Activated naive CD4-positive, alpha-beta T cell treated with anti-CD3 and anti-CD28 coated beads, Interleukin-2, amount 50 U/mL, for 16 hours (primary cell): ENCODE measurements at places on chromosomes 12 and 14.

GRCh38 chr14:103910262-103910935, 17.9 kb upstream of the TDRD9 start:
- DNase-seq, result peak; percentile 76

DNA sequence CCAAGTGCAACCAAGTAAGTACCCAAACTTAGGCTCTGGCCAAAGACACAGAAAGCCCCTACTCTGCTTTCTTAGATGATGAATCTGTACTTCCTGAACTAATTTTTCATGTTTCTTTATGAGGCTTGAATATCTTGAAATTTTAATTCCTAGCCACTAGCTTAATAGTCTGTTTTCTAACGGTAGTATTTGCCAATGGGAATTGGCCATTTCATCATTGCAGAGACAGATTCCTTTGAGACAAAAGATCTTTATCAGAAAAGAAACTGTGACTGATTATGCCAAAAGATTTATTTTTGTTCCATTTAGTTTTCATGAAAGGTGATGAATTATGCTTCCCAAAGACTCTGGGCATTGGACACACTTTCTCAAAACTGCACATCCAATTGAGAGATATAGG, 48.7 kb downstream of the DAD1 start:
- no peak for DNase-seq

- peak; percentile 77 for DNase-seq
These were observed 2.4 kb downstream of the DHH start for GRCh38 chr12:49092086-49092815.

GRCh38 chr14:96362071-96362964, 823 bp downstream of the ATG2B start:
- peak; percentile 54 for DNase-seq

GRCh38 chr14:99690636-99691035, 6.5 kb downstream of the CYP46A1 start:
- DNase-seq, result no peak

DNA sequence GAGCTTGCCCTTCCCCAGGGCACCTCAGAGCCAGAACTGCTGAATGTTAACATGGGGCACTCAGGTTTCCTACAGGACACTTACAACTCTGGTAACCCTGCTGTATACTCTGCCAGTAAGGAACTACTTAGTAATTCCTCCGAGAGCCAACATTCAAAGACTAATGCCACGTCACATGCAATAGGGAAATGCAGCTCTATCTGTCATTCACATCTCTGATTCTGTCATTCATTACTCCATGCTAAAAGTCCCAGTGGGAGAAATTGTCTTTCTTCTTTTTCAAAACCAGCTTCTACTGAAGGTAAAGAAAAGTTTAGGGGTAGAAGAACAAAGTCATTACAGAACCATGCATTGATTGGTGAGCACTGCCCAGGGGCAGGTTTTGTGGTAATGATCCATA, 189.2 kb downstream of the DAD1 start:
- no peak for DNase-seq

GRCh38 chr12:75525263-75525662, 13.9 kb upstream of the KRR1 start:
- no peak for DNase-seq

- no peak for DNase-seq
These were observed 85.0 kb downstream of the SYNE3 start for GRCh38 chr14:95431199-95432143.

DNA sequence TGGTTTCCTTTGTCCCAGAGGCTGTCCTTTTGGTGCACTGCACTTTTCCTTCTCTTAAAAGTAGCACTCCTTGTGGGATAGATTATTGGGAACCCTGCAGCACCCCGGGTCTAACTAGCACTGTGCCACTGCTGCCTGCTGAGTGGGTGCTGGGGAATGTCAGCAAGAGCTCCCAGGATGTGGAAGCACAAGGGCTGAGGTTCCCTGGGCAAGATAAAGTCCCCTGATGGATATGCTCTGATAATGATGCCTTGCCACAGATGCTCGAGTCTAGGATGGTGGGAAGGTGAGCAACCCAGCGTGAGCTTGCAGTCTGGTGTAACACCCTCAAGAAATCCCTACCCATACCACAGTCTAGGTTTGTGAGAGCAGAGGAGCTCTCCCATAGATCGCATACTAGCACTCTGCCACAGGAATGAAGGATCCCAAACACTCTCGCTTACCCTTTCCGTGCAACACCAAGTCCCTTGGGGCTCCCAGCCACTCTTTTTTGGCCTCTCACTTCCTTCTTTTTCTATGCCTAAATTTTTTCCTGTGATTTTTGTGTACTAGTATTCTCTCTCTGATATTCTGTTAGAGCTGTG, 32.6 kb downstream of the USP15 start:
- no peak for DNase-seq

DNA sequence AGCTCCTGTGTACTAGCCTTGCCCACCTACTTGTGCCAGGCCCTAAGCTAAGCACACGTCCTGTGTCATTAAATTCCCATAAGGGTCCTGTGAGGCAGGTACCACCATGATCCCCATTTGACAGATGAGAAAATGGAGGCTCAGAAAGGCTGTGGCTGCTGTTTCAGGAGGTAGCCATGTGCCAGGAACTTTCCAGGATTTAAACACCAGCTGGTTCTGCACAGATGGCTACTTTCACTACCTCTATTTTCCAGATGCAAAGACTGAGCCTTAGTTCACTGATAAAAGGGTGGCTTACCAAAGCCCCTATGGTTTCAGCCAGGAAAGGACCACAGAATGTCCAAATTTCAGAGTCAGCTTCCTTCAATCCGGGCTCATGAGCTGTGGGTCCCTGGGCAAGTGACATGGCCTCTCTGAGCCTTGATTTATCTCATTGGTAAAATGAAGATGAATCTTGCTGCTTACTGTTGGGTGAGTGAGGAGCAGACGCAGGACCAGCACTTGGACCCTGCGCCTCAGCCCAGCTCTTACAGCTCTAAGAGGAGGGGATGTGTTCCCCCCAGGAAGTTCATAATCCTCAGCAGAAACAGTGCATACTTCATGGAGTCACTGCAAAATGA, 23.5 kb downstream of the CMKLR1 start:
- no peak for DNase-seq

GRCh38 chr14:58815794-58816193, 178.0 kb downstream of the DACT1 start:
- DNase-seq, result no peak

GRCh38 chr12:57590864-57591781, at the start of gene PIP4K2C:
Gene PIP4K2C, plus strand, starts transcription at chr12:57591192. Its CDS starts 98 bp downstream, at chr12:57591290.
- DNase-seq, result peak; percentile 72

DNA sequence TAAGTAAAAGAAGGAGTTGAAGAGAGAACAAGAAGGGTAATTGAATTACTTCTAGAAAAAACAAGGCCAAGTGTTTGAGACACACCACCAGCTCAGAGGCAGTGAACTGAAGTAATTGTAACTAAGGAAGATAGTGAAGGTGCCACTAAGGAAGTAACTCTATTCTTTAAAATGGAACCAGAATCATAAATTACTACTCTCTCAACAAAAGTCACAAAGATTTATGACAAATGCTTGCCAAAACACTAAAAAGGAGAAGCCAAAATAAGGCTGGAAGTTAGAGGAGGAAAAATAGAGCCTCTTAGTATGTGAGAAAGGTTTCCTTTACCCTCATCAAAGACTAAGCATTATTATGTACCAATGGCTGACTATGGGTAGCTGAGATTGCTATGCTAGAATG, 208.5 kb downstream of the MDGA2 start:
- DNase-seq, result no peak

GRCh38 chr14:47389535-47389934, 285.9 kb downstream of the MDGA2 start:
- no peak for DNase-seq

GRCh38 chr12:6570264-6570887, 2.3 kb upstream of the NOP2 start:
- DNase-seq, result peak; percentile 55

GRCh38 chr14:34937876-34938275, 44.9 kb upstream of the SRP54 start:
- no peak for DNase-seq

DNA sequence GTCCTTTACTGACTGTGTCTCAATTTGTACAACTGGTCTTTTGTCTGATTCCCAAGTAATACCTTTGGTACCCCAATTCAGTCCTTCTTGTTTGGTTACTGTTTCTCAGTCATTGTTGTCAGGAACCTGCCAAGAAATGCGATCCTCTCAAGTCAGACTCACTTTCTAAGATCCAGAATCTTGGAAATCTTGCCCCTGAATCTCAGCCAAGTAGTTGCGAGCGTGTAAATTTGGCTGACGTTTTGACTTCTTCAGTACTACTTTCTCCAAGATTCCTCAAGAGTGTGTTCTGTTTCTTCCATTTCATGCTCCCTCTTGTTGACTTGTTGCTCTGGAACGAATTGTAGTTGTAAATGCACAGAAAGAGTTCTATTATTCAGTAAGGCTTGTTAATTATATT, 114.0 kb downstream of the MSRB3 start:
- no peak for DNase-seq

DNA sequence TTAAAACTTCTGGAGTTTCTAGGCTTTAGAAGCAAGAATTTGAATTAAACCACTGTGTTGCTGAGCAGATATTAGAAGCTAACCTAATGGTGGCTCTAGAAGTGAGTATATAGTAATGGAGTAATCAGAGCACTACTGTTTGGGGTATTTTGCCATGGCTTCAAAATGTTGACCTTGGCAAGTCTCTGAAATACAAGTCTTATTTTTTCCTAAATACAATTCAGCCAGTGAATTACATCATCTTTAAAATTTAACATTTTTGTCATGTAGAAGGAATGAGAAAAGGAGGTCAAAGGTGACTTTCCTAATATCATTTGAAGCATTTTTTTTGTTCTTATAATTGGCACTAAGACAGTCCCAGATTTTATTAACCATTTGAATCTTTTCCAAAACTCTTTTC, 25.2 kb downstream of the PMCH start:
- DNase-seq, result no peak

DNA sequence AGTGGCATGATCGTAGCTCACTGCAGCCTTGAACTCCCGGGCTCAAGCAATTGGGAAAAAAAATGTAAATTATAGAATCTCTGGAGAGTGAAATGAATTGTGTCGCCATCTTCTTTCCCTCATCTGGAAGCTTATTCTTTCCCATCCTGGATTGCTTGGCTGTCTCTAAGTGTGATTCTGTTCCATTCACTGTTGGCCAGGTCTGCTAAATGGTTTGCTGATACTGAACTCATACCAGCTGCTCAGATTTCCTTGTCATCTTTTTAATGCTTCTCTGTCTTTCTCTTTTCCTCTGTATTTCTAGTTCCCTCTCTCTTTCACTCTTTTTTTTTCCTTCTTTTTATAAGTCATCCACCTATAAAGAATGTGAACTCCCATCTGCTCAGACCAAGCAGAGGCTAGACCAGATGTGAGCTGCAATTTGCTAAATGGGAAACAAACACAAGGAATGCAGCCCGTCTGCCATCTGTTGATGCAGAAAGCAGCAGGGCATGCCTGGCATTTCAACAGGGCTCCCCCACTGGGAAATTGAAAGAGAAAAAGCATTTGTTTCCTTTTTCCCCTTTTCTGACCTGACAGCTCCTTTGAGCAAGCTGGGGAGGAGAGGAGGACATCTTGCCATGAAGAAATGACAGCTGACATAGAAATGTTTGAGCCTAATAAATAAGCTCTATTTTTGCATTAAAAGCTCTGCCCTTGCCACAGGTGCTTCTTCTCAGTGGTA, 1823.6 kb upstream of the FLRT2 start:
- DNase-seq, result no peak

DNA sequence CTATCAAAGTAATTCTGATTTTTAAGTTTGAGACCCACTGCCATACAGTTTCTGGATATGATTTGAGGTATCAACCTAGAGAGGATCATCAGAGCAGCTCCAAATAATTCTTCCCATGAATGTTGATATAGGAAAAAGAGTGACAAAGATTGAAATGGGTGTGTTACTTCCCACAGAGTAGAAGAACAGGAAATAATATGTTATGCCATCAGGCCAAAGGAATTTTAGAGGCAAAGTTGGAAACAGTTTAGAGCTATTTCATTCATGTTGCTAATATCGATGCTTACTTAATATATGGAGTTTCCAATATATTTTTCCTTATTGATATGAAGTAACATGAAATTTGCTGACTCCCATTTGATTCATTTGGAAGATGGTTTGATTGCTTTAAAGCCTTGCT, 8.9 kb upstream of the MSRB3 start:
- no peak for DNase-seq

DNA sequence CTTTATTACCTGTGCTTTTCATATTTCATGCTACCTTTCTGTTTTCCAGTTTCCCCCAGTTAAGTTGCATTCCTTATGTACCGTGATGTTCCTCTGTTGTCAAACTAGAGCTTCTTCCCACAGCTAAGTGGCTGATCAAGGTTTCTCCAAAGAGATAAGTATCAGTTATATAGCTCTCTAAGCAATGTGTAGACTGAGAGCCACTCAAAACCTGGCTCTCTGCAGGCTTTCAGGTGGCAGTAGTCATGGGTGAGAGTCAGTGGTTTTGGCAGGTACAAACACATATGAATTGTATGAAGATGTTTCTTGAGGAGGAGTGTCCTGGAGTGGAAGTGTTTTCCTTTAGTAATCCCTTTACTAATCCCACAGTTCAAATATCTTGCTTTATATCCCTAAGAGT, 28.4 kb downstream of the TXNRD1 start:
- no peak for DNase-seq

- no peak for DNase-seq
These were observed 38.0 kb downstream of the BTG1 start for GRCh38 chr12:92107621-92108131.

- peak; percentile 51 for DNase-seq
These were observed at the start of gene RAB15 for GRCh38 chr14:64971943-64972791. Gene RAB15, minus strand, starts transcription at chr14:64972336. Its CDS starts 260 bp downstream, at chr14:64972076.
